ENCODE measurements at places on chromosomes 3 and 15.

- no peak for DNase-seq
Measured at GRCh38 chr3:127037021-127037400, 54.1 kb downstream of the PLXNA1 start.

GRCh38 chr3:139689708-139690228 is 12.0 kb upstream of the NMNAT3 start:
- no peak for DNase-seq

GRCh38 chr15:88648357-88649214 is 9.8 kb downstream of the ISG20 start:
- DNase-seq, result peak; percentile 58

GRCh38 chr15:77589839-77590238 is 42.9 kb downstream of the LINGO1 start:
- DNase-seq, result no peak

DNA sequence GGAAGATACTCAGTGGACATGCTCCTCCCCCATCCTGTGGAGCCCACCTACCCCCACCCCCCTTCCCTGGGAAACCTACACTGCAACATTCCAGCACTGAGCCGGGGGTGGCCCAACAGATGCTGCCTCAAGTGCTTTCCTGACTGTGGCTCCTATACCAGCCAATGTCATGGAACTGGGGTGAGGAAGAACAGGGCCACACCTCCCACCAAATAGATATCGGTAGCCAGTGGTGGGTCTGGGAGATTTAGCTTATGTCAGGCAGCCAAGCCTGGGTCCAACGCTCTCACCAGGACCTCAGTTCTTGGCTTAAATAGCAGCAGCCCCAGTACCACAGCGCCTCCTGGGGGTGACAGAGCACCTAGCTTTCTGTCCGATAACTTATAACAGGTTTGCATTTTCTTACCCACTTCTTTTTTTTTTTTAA is 30.3 kb downstream of the CDC25A start:
- peak; percentile 37 for DNase-seq

- no peak for DNase-seq
Measured at GRCh38 chr3:176147251-176147650, 1050.0 kb downstream of the TBL1XR1 start.

Data from CD4-positive, alpha-beta T cell treated with Interleukin-15 for 1 hour (primary cell).